ENCODE measurements at places on chromosomes 1 and 21.
A peak's percentile ranks its signal among the peaks of the same experiment; 100 is the strongest.

GRCh38 chr1:15574741-15575140 is 10.1 kb downstream of the AGMAT start:
- DNase-seq: no peak

DNA sequence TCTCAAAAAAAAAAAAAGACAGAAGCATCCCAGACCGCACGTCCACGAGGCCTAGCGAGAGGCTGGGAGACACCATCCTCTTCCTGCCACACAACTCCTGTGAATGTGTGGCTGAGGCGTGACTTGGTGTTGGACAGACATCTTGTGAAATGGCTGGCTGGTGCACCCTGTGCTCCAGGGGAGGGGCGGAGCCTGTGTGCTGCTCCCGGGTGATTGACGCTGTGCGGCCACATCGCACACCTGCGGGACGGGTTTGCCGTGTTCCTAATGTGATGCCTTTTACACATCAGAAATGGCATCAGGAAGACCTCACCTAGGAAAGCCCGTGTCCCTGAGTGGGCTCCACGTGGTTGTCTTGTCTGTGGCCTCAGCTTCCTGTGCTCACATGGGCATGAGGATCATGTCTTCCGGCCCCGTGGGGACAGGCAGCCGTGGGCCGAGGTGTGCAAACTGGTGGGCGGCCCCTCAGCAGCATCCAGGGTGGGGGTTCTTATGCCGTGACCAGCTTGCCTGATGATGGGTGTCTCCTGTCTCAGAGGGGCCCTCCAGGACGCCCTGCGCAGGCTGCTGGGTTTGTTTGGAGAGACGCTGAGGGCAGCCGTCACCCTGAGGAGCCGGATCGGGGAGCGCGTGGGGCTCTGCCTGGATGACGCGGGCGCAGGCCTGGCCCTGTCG is 64.4 kb downstream of the PCNT start:
- DNase-seq: no peak

DNA sequence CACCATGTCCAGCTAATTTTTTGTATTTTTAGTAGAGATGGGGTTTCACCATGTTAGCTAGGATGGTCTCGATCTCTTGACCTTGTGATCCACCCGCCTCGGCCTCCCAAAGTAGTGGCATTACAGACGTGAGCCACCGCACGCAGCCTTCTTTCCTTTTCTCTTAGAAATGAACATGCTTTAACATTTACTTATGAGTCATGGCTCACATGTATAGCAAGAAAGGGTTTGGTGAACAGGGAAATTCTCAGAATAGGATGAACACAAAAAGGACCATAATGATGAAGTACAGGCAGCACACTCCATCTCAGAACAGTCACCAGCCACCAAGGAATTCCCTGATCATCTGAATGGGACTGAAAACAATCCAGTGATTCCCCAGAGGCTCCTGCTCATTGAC is 9.4 kb upstream of the VAMP4 start:
- DNase-seq: no peak

GRCh38 chr1:10823000-10823401 is 26.6 kb upstream of the CASZ1 start:
- DNase-seq: no peak

DNA sequence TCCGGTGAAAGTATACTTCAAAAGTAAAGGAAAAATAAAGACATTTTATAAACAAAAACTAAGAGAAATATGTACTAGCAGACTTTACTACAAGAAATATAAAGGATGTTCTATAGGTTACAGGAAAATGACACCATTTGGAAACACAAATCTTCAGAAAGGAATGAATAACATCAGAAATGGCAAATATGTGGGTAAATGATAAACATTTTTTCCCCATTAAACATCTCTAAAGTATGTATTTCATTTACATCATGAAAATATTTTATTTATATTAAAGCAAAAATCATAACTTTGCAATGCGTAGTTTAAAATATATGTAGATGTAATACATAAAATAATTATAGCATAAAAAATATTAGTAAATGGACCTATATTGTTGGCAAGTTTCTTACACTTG is 184.1 kb upstream of the ZNHIT6 start:
- DNase-seq: no peak

GRCh38 chr21:40640266-40640789 is 206.6 kb downstream of the DSCAM start:
- no peak for DNase-seq

- peak; percentile 24 for DNase-seq
Observed at GRCh38 chr21:34091607-34092006, 18.2 kb downstream of the MRPS6 start.

GRCh38 chr1:219805191-219805590 is 123.2 kb downstream of the SLC30A10 start:
- no peak for DNase-seq

DNA sequence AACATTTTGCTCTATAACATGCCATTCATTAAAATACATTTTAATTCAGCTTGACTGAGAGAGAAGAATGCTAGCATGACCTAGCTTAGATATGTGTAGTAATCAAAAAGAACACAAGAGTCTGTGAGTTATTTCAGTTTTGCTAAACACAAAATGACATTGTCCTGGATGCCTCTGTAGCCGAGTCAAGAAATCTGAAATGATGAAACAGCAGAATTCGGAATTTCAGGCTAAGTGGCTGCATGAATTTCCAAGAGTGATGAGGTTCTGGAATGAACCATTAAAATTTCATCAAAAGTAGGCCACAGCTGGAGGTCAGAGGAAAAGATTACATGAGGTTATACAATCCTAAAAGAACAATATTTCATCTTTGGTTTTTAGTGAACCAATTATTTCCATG is 79.1 kb upstream of the CXADR start:
- no peak for DNase-seq

DNA sequence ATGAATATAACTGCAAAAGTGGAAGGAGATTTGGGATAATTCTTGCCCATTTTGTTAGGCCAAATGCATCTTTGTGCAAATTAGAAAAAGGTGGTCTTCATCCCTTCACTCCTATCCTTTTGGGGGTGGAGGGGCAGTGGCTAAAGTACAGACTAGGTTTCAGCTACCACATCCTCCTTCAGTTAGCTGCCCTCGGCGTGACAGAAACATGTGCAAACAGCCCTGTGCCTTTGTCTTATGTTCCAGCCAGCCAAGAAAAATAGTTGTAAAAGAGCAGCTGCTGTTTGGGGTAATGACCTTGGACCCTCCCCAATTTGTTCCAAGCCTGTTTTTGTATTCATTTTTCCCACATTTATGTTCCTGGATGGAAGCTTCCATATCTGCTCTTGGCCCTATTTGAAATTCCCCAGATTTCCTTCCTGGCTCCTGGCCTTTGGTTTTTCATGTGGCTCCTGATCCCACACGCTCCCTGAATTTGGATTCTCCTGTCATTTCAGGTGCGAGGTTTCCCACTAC is 8.3 kb upstream of the LGALS8 start:
- DNase-seq: no peak

DNA sequence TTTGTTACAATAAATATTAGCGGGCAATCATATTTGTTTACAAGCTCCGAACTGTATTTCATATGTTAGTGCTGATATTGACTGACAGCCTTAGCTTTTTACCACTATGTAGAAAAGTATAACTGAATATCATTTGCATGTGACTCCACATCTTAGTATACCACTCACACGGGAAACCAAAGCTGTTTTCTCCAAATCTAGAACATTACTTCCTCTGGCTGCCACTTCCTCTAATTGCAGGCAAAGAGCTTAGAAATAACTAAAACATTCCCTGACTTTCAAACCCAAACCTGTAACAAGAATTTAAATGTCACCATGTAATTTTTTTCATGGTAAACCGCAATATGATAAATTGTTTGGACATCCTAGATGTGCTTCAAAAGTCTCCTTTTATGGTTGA is 174.7 kb downstream of the LBR start:
- no peak for DNase-seq

DNA sequence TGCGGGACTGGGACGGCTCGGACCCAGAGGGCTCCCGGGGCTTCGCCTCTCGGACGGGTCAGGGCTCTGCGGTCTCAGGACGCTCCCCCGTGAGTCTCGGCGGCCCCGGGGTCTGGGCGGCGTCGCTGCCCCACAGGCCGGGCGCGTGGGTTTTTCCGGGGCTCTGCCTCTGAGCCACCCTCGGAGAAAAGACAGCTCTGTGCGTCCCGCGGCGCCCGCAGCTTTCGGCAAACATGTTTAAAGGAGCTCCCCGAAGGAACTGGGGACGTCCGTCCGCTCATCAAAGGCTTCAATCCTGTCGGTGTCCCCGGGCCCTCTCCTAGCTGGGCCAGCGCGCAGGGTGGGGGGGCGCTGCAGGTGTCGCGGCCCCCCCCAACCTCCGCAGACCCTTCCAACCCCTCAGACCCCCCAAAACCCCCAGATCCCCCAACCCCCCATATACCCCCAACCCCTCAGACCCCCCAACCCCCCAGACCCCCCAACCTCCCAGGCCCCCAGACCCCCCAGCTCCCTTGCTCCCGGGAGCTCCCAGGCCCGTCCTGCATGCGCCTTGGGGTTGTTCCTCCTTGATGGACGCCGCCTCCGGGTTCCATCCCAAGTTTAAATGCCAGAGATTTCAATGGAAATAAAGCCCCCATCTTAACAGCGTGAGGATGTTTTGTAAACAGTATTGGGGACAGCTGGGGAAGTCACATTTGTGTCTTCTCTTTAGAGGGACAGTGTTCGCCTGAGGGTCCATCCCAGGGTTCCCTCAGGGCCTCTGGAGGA is 996 bp upstream of the C1orf159 start:
- DNase-seq: no peak

DNA sequence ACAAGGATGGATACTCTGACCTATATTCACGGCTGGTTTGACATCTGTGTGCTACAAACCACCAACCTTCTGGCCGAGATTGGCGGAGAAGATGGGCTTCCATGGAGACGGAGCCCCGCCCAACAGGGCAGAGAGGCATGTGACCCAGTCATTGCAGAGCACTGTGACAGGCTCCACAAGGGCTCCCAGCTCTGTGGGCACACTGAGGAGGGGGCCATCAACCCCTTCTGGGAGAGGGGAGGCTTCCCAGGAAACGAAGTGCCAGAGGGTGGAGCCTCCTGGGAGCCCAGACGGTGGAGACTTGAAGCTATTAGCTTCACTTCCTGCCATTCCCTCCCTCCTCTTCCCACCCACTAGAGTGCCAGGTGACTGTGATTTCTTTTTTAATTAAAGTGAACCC is 71.6 kb upstream of the IFFO2 start:
- DNase-seq: no peak

GRCh38 chr1:90359994-90360393 is 357.1 kb downstream of the BARHL2 start:
- DNase-seq: no peak

DNA sequence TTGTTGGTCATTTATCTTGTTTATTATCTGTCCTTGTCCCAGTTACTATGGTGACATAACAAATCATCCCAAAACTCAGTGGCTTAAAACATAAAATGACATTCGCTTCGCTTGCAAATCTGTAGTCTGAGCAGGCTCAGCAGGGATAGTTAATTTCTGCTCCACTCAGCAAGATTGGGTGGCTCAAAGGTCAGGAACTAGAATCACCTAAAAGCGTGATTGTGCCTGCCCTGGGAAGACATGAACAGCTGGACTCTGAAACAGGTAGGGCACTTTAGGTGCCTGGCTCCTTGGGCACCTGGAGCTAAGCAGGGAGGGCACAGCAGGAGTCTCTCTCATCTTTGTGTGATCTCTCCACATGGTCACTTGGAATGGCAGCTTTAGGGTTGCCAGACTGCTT is 14.7 kb upstream of the TRAF3IP3 start:
- DNase-seq: no peak

DNA sequence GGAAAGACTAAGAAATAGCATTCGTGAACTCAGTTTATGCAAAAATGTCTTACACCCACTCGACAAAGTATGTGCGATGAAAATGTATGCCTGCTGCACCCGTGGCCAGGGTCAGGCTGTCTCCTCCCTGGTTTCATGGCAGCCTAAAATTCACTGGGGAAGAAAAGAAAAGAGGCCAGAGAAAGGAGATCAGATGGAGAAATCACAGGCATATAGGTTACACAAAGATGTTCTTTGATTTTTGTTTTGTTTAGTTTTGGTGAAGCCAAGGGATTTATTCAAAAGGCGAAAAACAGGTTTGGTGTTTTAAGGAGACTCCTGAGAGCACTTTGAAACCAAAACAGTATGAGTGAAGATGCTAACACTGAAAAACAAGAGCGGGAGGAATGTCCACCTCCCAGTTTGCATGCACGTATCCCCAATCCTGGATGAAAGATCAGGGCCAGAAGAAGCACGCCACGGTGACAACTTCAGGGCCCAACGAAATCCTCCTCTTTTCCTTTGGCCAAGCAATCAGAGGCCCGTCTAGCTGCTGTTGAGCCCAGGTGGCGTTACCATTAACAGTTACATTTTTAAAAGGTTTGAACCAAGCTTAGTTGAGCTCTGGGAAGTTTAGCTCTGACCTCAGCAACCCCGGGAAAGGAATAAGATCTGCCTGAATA is 992 bp upstream of the SSX2IP start:
- DNase-seq: no peak

GRCh38 chr21:33125680-33126375 is 55.9 kb downstream of the OLIG1 start:
- DNase-seq: no peak

DNA sequence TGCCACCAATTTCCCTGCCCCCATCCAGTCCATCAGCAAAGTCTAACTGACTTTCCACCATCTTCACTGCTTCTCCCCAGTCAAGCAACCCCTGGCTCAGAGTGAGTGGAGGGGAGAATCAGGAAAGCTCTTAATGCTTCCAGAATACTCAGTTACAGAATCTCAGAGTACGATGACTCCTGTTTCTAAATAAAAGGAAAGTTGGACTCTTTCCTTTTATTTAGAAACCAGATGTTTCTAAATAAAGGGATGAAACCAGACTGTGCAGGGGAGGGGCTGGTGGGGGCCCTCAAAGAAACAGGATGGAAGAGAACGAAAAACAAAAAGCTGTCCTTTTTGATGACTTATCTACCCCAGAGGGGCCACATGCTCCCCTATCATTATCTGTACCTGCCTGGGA is 85.2 kb upstream of the PPM1J start:
- no peak for DNase-seq

DNA sequence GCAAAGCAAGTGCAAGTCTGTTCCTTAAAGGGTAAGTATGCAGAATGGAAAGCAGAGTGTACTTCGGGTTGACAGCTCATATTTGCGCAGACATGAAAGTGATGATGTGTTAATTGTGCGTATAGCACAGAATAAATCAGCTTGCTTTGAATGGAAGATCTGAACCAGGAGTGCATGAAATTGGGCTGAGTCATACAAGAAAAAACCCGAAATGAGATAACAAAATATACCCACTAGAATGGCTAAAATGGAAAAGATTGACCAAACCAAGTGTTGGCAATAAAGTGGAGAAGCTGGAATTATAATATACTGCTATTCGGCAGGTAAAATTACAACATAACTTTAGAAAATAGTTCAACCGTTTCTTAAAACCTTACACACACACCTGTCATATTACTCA is 28.5 kb downstream of the CR1L start:
- no peak for DNase-seq

- no peak for DNase-seq
Observed at GRCh38 chr21:15624646-15625045, 105.1 kb upstream of the USP25 start.

- peak; percentile 77 for DNase-seq
Observed at GRCh38 chr1:213070406-213070805, 19.4 kb downstream of the RPS6KC1 start.

Measured in hematopoietic multipotent progenitor cell treated with erythropoietin and hydrocortisone succinate and interleukin-3 and kit ligand, for 8 days (in vitro differentiated cells).